ENCODE measurements at places on chromosomes 4 and X.

DNA sequence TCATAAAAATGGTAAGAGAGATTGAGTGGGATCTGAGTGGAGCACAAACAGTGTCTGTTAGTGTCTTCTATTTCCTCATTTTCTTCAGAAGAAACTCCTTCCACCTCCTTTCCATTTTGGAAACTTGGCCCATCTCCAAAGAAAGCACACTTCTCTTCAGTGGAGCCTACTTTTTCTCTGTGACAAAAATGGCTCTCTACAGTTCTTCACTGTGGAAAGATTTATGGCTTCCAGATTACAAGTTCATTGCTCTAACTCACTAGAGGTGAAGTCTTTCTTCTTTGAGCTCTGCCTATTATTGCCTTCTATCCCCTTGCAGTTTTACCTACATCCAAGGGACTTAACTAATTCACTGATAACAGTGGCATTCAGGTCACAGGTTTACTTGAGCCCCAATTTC lies 325.8 kb downstream of the ANTXR2 start:
- DNase-seq, result no peak

DNA sequence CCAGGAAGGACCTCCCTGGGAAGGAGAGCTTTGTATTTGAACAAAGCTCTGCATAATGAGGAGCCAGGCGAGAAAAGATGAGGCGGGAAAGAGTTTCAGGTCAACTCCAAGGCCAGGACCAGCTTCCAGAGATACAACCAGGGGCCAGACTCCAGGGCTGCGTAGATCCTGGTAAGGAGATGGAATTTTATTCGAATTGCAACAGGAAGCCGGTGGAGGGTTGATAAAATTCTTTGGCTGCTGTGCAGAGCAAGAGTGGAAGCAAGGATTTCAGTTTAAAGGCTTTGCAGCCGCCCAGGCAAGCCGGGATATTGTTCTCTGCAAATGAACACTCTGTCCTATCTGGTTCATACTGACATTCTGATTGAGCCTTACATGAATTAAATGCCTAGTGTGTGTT lies 40.2 kb upstream of the CBR4 start:
- DNase-seq, result no peak

DNA sequence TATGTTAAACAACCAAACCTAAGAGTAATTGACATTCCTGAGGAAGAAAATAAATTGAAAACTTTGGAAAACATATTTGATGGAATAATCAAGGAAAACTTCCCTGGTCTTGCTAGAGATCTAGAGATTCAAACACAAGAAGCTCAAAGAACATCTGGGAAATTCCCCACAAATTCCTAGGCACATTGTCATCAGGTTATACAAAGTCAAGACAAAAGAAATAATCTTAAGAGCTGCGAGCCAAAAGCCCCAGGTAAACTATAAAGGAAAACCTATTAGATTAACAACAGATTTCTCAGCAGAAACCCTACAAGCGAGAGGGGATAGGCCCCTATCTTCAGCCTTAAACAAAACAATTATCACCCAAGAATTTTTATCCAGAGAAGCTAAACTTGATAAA lies 1082.0 kb upstream of the IGFBP7 start:
- DNase-seq, result no peak

- no peak for DNase-seq
Measured at GRCh38 chrX:34654696-34655490, 2.2 kb downstream of the TMEM47 start.

DNA sequence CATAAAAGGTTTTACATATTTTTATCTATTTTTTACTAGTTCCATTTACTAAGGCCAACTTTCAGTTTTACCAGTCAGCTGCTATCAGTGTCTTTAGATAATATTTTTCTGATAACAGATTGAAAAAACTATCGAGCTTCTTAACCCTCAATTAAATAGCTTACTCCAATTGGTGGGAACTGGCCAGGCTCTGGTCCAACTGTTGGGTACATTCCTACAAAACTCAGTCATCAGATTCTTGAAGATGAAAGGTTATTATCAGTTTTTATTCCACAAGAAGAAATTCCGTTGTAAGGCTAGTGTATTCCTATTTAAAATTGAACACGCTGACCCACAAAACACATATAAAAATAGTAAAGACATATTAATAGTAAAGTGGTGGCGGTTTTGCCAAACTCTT lies 346.2 kb downstream of the MAPK10 start:
- no peak for DNase-seq

GRCh38 chr4:6873792-6874461 lies 35.7 kb upstream of the TBC1D14 start:
- no peak for DNase-seq

DNA sequence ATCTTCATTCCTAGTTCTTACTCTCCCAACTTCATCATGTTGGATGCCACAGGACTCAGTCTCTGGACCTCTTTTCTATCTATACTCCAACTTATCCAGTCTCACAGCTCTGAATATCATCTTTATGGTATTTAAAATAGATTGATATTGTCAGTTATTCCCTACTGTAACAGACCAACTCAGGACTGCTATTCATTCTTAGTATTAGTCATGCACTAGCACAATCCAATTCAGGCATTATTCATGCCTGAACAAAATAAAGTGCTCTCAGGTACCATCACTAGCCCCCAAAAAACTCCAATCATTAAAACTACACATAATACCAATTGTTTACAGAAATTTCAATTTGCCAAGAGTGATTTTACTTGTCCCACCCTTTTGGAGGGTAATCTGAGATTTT lies 37.7 kb downstream of the FRYL start:
- DNase-seq, result no peak
